ENCODE measurements at places on chromosomes 16 and 17.

DNA sequence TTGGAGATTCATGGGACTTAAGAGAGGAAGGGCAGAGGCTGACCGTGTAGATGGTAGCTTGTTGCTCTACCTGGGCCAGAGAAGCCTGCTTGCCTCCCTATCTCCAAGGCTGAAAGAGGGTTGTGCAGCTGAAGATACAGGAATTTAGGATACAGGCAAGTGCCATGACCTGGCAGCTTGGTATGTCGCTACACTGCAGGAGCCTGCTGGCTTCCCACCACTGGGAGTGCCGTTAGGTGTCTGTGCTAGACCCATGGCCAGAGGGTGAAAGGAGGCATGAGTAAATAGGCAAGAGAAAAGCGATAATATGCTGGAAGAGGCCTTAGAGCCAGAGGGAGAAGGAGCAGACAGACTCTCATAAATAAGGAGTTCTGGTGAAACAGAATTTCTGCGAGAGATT is 10.6 kb downstream of the NAA60 start:
- no peak for DNase-seq

DNA sequence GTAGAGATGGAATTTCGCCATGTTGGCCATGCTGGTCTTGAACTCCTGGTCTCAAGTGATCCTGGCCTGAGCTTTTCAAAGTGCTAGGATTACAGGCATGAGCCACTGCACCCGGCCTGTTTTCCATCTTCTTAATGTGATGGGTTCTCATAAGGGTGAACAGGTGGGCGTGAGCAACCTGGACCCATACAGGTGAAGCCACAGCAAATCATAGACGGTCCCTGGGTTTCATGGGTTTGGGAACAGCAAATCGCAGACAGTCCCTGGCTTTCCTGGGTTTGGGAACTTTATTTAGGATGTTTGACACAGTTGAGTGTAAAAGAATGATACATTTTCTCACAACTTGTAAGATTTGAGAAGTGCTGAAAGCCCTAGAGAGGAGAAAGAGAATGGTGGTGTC is 12.9 kb upstream of the MEIOB start:
- DNase-seq: no peak

DNA sequence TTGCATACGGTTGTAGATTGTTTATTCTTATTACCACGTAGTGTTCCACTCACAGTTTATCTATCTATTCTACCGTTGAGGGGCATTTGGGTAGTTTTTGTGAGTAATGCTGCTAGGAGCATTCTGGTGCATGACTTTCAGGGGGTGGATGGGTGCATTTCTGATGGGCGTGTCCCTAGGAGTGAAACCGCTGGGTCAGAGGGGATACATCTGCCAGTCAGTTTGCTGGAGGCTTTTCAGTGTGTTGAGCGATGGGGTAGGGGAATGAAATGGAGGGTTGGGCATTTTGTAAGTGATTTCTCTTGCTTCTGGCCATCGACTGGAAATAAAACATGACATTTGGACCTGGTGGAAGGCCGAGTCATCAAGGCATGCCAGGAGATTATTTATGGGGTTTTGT is 17.0 kb upstream of the IRX3 start:
- no peak for DNase-seq

- peak; percentile 39 for DNase-seq
Observed at GRCh38 chr17:51427856-51428255, 167.5 kb downstream of the UTP18 start.

DNA sequence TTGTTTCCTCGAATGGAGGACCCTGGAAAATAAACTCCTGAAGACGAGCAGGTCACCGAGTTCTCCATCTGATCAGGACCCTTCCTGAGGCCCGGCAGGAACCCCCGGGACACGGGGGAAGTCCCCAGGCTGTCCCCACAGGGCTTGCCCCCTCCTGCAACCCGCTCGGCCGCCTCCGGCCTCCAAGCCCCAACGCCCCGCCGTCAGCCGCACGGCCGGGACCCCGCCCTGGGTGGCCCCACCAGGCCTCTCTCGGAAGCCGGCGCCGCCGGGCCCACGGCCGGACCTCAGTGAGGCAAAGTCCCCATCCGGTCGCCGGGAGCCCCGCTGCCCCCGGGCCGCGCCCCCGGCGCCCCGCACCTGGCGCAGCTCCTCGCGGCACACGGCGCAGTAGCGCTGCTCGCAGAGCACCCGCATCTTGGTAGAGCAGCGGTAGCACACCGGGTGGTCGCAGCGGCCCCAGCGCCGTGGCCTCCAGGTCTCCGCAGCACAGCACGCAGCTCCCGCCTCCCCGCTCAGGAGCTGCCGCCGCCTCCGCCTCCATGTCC is 383 bp downstream of the ZNF598 start:
- no peak for DNase-seq

GRCh38 chr17:75063626-75064025 is 16.6 kb downstream of the KCTD2 start:
- no peak for DNase-seq

DNA sequence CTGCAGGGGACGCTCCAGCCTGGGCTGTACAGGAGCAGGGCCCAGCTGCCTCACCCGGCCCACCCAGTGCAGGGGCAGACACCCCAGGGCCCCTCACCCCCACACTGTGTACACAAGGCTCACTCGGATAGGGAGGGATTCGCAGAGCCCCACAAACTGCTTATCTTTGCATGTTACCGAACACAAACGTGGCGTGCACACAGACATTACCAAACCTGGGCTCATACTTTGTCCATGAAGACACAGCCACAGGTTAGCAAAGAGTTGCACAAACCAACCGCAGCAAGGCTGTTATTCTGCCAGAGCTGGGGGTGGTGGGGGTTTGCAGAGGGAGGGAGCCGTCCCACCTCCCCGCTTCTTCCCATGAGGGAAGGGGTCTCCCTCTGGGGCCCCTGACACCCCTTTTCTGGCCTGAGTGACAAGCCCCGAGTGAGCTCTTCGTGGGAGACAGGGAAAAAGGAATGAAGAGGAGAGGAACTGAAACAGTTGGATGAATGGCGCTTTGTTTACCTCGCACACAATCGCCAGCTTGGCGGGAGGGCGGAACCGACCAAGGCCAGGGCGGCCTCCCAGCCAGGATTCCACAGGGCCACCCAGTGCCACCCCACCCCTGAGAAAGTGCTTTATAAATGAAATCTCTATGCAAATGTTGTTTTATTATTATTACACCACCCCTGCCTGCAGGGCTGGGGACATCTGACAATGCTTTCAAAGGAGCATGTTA is 434 bp upstream of the CPSF4L start:
- DNase-seq: no peak

GRCh38 chr17:76716146-76716838 is 5.5 kb upstream of the MXRA7 start:
- peak; percentile 56 for DNase-seq

GRCh38 chr17:44079877-44080821 is 9.6 kb downstream of the G6PC3 start:
- no peak for DNase-seq

GRCh38 chr16:24255456-24256371 is at the start of gene CACNG3:
CACNG3 (plus strand) TSS chr16:24256335; CDS start chr16:24256755, 420 bp downstream.
- DNase-seq: peak; percentile 70

DNA sequence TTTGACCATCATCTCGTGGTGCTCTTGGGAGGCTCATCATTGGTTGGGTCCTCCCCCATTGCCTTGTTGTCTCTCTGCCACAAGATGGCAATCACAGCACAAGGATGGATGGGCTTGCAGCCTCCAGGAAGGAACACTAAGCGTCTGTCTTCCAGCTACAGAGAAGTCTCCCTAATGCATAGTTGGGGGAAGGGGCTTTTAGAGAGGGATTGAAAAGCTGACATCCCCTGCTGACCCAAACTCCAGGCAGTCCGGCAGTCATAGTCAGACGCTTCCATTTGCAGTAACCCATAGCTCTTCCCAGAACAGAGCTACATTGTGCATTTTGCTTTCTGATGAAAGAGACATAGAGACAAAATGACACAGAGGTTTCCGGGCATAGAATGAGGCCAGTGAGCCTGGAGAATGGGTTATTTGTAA is 111.4 kb downstream of the UTP18 start:
- peak; percentile 31 for DNase-seq

GRCh38 chr16:83717814-83718213 is 90.0 kb upstream of the HSBP1 start:
- no peak for DNase-seq

- no peak for DNase-seq
Observed at GRCh38 chr16:23207485-23207884, 24.9 kb downstream of the SCNN1G start.

DNA sequence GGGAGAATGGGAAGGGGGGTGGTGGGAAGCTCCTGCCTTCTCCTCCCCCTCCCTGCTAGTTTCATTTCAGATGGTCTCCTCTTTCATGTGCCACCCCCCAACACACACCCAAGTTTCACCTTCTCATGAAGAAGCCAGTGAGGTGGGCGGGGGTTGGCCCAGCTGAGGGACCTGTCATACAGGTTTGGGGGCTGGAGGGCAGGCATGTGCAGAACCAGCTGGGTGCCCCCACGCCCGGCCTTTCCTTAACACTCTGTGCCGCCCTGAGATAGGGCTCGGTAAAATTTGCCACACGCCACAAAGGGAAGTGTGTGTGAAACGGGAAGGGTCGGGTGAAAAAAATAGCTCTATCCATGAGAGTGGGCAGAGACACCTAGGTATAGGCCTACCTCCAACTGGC is 57.4 kb downstream of the PIPOX start:
- DNase-seq: no peak

- DNase-seq: no peak
Observed at GRCh38 chr17:48715496-48716399, 6.6 kb downstream of the PRAC1 start.

GRCh38 chr17:50518384-50519023 is 10.3 kb downstream of the MYCBPAP start:
- DNase-seq: no peak

- no peak for DNase-seq
Observed at GRCh38 chr17:80286638-80286960, 25.9 kb downstream of the RNF213 start.

- DNase-seq: no peak
Observed at GRCh38 chr16:77273815-77274214, 74.6 kb downstream of the SYCE1L start.

- no peak for DNase-seq
Observed at GRCh38 chr16:73010150-73010676, 37.7 kb downstream of the ZFHX3 start.

- DNase-seq: no peak
Observed at GRCh38 chr16:49003022-49003421, 278.6 kb downstream of the CBLN1 start.

- DNase-seq: no peak
Observed at GRCh38 chr17:43667947-43668348, 6.2 kb upstream of the MEOX1 start.

DNA sequence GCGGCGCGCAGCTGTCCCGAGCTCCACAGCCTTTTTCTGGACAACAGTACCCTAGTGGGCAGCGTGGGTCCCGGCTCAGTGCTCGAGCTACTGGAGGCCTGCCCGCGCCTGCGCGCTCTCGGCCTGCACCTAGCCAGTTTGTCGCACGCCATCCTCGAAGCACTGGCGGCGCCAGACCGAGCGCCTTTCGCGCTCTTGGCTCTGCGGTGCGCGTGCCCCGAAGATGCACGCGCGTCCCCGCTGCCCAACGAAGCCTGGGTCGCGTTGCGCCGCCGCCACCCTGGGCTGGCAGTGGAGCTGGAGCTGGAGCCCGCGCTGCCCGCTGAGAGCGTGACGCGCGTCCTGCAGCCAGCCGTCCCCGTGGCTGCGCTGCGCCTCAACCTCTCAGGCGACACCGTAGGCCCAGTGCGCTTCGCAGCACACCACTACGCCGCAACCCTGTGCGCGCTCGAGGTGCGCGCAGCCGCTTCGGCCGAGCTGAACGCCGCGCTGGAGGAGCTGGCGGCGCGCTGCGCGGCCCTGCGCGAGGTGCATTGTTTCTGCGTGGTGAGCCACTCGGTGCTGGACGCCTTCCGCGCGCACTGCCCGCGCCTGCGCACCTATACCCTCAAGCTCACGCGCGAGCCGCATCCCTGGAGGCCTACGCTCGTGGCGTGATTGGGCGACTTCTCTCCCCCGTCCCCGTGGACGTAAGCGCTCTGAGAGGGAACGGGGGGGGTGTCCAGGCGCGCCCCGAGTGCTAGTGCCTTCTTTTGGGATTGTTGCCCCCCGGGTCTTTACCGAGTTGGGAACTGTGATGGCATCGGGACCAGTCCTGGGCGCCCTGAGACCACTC is 1.2 kb upstream of the HSF4 start:
- peak; percentile 63 for DNase-seq

- DNase-seq: no peak
Observed at GRCh38 chr16:88317613-88317965, 65.2 kb upstream of the ZNF469 start.

DNA sequence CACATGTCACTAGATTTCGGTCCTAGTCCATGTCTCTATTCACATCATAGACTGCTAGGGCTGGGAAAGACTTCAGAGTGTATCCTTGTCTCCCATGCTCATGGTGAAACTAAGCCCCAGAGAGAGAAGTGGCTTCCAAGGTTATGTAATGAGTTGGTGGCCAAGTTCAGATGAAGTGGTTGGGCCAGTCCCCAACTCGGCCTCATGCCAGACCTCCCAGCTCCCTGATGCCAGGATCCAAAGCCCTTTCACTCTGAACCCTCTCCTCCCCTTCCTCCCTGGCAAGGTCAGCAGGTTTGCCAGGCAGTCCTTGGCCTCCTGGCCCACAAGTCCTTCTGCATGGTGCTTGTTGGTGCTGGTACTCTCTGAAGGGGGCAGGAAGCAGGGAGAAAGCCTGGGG is 189.7 kb downstream of the AXIN2 start:
- DNase-seq: no peak

DNA sequence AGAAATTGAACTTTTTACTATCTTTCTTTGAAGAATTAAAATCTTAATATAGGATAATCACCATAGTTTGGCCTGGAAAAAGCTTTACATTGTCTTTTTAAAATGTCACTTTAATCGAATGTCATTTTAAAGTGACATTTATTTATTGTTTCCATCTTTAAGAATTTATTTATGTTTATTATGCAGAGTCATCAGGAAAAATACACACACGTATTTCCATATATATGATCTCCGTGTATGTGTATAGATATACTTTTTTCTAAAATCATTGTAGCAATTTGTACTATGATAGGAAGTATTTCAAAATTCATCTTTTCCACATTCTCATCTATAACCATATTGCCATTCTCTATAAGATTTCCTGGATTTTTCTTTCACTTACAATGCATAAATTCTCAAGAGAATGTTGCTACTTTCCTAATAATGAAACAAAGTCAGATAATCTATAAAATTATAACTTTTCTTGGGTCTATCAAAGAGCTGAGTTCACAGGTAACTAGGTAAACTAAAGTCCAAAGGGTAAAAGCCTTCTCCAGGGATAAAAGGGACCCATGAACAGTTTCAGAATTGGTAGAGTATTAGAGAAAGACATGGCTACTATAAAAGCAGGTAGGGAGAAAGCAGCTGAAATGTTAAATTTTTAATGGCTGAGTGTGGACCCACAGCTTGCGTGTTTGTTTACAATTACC is 11.9 kb downstream of the ABCA8 start:
- no peak for DNase-seq

- no peak for DNase-seq
Observed at GRCh38 chr17:33500151-33500550, 207.1 kb upstream of the ASIC2 start.

GRCh38 chr17:78000341-78000740 is 41.8 kb downstream of the TNRC6C start:
- DNase-seq: no peak

DNA sequence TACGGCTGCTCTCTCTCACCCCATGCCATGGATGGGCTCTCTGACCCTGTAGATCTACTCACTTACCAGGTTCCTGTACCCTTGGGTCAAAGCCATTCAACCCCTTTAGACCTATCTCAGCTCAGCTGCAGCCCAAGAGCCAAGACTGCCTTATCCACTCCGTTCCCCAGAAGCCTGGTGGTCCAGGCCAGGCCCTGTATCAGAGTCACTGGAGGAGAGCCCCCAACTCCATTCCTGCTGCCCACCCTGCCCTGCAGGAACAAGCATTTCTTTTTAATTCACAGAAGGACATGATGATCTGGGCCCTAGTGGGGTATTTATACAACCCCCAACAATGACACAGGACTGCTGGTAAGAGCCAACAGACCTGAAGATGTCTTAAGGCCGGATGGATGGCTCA is 76.8 kb downstream of the AIPL1 start:
- DNase-seq: no peak

All from CD8-positive, alpha-beta T cell (primary cell).